Fibroblast of skin of left biceps (primary cell): ENCODE measurements at places on chromosomes 11 and 22.
A peak's percentile ranks its signal among the peaks of the same experiment; 100 is the strongest.

DNA sequence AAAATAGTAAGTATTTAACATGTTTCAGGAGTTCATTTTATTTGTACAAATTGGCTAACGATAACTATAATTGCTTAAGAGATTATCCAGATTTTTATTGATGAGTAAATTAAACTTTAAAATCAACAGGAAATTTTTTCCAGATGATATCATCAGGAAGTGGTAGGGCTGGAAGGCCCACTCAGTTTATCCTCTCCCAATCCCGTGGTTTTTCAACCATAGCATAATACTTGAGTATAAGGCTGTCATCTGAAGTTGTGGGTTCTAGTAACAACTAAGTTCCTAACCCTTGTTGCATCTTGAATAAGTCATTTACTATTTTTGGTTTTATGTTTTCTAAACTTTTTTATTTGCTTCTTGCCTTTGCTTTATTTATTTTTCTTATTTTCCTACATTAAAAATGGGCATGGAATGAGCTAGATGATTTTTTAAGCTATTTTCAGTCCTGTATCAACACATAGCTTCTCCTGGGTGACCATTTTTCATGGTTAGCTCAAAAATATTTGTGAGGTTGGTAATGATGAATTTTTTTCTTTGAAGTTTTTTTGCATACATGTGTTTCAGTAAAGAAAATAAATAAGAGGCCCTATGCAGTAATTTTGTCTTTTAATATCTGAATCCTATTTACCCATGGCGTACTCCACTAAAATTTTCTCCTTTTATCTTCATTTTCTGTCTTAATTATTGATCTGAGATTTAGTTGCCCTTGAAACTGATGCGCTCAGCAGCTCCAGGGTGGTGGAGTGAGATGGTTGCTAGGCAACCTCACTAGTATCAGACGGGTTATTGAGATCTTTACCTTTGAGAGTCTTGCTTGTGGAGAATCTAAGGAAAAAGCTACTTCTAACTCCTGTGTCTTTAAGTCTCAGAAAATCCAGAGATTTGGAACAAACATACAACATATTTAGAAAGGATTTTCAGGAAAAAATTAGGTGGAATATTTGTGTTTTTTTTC lies 452.0 kb upstream of the CCDC179 start:
- no peak for DNase-seq

GRCh38 chr22:44646668-44647067 lies 55.3 kb upstream of the PRR5 start:
- DNase-seq = no peak

- no peak for DNase-seq
Observed at GRCh38 chr11:15765530-15765929, 590.8 kb downstream of the SOX6 start.

DNA sequence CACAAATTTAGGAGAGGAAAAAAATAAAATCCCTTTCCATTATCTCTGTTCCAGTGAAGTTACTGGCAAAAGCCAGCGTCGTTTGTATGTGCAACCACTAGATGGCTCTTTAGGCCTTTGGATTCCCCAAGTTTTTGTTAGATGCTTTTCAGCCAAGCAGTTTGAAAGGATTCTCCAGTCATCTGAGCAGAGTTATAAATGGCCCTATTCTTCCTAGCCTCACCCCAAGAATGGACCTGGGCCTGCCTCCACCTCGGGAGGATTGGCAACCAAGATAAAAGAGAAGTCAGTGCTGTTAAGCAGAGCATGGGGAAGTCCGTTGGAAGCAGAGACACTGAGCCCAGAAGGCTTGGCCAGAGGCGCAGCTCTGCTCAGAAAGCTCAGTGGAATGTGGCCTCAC lies 15.4 kb downstream of the FAM181B start:
- DNase-seq = peak; percentile 9

- DNase-seq = no peak
Observed at GRCh38 chr11:119533921-119534736, 111.2 kb upstream of the THY1 start.
